ENCODE measurements at places on chromosomes 13 and 19.

DNA sequence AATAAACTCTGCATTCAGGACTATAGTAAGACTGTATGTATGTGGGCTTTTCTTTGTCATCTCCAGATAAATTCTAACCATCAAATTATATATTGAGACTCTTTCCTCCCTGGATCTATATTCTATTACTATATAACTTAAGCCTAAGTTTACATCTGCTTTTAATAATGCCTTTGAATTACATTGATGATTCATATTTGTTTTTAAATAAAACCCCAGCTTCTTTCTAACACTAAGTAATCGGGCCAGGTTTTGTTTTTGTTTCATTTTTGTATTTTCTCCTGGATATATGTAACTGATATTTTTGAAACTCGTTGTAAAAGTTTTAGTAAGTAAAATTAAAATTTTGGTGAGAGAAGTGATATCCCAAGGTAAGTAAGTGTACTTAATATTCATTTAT, 1599.1 kb downstream of the PCDH9 start:
- DNase-seq = no peak

GRCh38 chr19:30276883-30277280, 95.3 kb upstream of the ZNF536 start:
- DNase-seq = no peak

DNA sequence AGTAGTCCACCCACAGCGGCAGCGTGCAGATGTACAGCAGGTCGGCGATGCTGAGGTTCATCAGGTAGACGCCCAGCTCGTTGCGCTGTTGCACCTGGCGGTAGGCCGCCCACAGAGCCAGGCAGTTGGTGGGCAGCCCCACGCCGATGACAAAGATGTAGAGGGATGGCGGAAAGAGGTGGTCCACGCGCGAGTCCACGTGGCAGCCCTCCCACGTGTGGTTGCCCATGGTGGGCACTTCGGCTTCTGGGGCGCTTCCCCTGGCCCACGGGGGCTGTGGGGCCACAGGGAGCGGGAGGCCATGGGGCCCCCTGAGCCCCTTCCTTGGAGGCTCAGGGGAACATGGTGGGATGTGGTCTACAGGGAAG, 7.0 kb upstream of the OPA3 start:
- DNase-seq = no peak

- DNase-seq = no peak
Measured at GRCh38 chr13:43057653-43058317, 34.4 kb downstream of the DNAJC15 start.

- peak; percentile 89 for DNase-seq
Measured at GRCh38 chr13:75250526-75251178, 231.3 kb downstream of the TBC1D4 start.

GRCh38 chr19:38930776-38931520, at the start of gene MRPS12:
Gene MRPS12, plus strand, starts transcription at chr19:38930944. Its CDS starts 351 bp downstream, at chr19:38931295.
- peak; percentile 96 for DNase-seq

DNA sequence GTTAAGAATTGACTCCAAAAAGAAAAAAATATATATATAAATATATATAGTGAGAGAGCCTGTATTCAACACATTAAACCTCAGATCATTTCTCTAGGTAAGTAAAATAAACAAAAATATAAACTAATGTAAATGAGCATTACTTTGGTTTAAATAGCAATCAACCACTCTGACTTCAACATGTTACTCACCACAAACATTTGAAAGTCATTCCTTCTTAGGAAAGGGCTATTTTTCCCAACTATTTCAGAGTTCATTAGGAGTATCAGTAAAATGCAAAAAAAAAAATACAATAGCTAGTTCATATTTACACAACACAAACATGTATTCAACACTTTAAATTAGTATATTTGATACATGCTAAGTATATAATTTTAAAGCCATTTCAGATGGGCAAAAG, 40.5 kb downstream of the KLF12 start:
- no peak for DNase-seq

DNA sequence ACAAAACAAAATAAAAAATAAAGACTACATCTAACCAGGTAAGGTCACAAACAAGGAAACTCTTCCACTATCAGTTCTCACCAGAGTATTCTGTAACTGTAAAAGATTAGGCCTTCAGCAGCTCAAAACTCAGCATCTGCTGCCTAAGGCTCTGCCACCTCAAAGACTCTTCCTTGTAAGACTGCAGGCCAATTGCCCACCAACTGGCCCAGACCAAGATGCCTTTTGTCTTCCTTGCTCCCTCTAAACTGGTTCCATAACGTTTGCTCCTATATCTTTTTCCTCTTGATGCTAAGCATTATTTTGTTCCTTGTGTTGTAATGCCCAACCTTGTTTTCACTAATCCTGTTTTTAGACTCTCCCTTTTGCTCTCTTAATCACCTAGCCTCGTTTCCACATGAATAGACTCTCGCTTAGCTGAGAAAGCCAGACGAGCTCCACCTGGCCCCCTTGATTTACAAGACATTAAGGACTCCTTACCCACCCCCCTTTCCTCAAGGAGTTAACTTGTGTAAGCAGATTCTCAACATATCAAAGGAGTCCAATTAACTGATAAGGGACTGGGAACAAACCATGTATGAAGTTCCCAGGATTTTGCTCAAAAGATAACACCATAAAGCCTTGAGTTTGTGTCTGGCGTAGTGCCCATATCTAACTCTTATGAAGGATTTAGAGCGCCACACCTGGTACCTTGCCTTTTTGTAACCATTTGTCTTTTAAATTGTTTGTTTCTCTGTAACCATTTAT, 1.5 kb downstream of the ZNF814 start:
- DNase-seq = no peak

DNA sequence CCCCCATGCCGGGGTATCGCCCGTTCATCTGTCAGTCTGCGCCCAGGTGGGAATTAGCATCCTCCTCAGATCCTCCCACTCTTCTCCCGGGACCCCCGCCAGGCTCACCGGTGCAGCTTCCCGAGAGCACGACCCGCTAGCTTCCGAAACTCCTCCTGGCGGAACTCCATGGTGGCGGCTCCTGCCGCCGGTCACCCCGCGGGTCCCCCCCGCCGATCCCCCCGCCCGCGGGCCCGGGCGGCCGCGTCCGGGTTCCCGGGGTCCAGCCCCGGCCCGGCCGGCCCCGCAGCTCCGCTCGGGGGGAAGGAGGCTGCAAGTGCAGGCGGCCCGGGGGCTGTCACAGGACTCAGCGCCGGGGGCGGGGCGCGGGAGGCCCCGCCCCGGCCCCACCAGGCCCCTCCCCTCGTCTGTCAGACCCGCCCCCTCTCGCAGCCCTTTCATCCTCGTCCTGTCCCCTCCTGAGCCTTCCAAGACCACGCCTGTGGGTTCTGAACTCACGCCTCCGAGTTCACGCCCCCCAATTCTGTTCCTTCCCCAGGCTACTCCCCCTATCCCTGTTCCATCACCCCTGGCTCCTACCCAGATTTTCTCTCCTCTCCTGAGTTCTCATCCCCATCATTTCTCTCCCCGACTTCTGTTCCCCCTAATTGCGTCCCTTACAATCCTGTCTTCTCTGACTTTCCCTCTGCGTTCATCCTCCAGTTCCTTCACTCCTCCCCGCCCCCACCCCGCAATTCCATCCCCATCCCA, at the start of gene SLC17A7:
TSS of gene SLC17A7 (minus strand) at position 318 of the 750 bp plus-strand sequence. CDS start at position 170, 148 bp downstream.
- DNase-seq = no peak

- no peak for DNase-seq
Measured at GRCh38 chr19:4368128-4368820, 24.9 kb downstream of the MPND start.
